ENCODE measurements at places on chromosomes 13 and 19.

- no peak for DNase-seq
These were observed 3.4 kb downstream of the PCDH9 start for GRCh38 chr13:67226696-67227095.

- no peak for DNase-seq
These were observed 15.5 kb downstream of the UPF3A start for GRCh38 chr13:114296902-114297301.

DNA sequence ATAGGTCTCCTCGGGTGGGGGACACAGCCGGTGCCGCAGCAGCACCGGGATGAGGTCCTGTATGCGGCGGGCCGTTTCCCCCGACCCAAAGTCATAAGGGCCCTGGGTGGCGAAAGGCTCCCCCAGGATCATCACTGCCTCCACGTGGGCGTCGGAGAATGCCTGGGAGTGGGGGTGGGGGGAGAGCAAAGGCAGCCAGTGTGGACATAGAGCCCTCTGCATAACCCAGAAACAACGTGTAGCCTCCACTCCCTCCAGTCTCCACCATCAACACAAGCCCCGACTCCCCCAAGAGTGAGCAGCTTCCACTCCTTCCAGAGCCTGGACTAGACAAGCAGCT is 1.7 kb upstream of the NUMBL start:
- DNase-seq: no peak

DNA sequence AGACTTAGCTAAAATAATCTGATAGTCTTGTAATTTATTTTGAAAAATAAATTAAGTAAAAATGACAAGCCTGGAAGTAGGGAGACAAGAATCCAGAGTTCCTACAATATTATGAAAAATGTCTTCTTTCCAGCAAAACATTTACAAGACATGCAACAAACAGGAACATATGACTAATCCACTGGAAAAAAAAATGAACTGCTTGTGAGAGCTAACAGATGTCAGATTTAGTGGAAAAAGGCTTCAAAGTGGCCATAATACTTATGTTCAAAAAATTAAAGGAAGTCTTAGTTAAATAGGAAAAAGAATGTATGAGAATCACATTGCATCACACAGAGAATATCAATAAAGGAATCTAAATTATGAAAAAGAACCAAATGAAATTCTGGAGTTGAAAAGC is 2082.0 kb upstream of the PCDH20 start:
- no peak for DNase-seq

- peak; percentile 96 for DNase-seq
These were observed 906 bp downstream of the ANKLE1 start for GRCh38 chr19:17282488-17283125.

GRCh38 chr13:69720278-69720983 is 387.2 kb upstream of the ATXN8OS start:
- peak; percentile 9 for DNase-seq

DNA sequence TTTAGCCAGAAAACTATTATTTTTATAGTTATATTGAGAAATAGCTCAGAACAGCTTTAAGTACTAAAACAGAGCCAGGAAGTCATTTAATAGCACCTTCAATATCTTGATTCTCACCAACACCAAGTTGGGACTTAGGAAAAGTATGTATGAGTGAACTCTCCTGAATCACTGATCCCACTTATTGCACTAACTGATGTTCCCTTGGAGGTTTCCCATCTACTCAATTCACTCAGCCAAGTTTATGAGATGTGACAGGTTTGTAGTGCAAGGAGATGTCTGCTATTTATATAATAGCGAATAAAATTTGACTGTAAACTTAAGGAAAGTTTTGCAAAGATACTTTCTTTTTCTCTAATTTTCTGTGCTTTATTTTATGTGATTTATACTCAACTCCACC is 1147.6 kb upstream of the PCDH20 start:
- DNase-seq: no peak

- DNase-seq: no peak
These were observed 19.7 kb downstream of the FBXL12 start for GRCh38 chr19:9799162-9799561.

GRCh38 chr19:12015015-12015752 is 20.3 kb downstream of the ZNF433 start:
- no peak for DNase-seq

- no peak for DNase-seq
These were observed 33.9 kb downstream of the PDE4A start for GRCh38 chr19:10454267-10454666.
